ENCODE measurements at places on chromosomes 2 and 18. TPM values are rescaled to one million over a fixed set of nuclear protein-coding genes. Genes with fewer than 3 reads are reported as not detected.

- no peak for DNase-seq
Measured at GRCh38 chr2:221448844-221449390, 123.2 kb downstream of the EPHA4 start.

NRP2 gene
- 6.9 TPM for polyA plus RNA-seq

DNA sequence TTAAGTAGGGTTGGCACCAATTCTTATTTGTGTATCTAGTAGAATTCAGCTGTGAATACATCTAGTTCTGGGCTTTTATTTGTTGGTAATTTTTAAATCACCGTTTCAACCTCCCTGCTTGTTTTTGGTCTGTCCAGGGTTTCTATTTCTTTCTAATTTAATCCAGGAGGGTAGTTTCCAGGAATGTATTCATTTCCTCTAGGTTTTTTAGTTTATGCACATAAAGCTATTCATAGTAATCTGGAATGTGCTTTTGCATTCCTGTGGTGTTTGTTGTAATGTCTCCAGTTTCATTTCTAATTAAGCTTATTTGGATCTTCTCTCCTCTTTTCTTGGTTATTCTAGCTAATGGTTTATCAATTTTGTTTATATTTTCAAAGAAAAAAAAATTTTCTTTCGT is 1361.8 kb upstream of the DDX18 start:
- DNase-seq: no peak

DNA sequence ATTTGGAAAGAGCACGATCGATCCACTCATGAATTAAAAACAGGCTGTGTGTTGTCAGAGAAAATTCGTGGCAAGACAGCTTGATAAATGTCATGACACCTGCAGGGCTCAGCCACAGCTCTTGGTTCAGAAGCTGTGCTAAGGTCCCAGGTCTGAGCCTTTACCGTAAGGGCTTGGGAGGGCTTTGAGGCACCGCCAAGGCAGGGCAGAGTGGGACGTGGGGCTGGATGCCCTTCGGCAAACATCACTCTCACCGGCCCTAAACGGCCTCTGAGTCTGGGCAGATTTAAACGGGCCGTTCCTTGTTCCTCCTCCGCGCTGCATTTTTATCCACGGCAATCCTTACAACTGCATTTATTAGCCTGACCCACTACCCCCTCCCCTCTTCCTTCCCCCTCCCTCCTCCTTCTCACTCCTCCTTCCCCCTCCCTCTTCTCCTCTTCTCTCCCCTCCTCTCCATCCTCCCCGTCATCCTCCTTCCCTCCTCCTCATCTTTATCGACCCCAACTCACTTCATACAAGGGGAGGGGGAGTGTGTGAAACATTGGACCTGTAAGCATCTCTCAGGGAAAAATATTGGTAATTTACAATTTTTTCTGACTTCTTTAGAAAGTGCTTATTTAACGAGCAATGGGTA is 33.9 kb downstream of the MBP start:
- DNase-seq: peak; percentile 37

- DNase-seq: peak; percentile 76
Measured at GRCh38 chr2:73111073-73112025, 1.4 kb downstream of the RAB11FIP5 start.

- no peak for DNase-seq
Measured at GRCh38 chr18:65206551-65207260, 544.1 kb upstream of the CDH7 start.
